ENCODE measurements at places on chromosomes 16 and 17.

- no peak for ATAC-seq
Measured at GRCh38 chr17:31561469-31562375, 170.2 kb downstream of the RAB11FIP4 start.

GRCh38 chr17:39937447-39937846, 9.9 kb downstream of the LRRC3C start:
- ATAC-seq, result no peak

DNA sequence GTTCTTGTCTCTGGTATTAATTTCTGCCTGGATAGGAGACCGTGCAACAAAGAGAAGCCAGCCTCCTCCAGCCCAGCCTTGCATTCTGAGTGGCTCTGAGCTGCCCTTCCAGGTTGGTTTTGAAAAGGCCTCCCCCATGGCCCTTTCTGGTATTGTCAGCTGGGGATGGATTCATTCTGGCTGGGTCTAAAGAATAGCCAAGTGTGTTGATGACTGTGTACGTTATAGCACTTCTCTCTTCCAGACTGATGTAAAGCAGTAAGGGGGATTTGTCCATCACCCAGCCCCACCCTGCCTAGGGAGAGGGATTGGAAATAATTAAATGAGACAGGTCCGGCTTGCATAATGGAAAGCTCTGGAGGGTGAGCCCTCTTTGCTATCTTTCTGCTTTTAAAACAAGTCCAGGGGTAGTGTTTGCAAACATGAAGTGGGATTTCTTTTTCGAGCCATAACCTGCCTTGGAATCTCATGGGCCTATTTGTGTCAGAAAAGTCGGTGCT, 146.4 kb downstream of the MSI2 start:
- no peak for ATAC-seq

DNA sequence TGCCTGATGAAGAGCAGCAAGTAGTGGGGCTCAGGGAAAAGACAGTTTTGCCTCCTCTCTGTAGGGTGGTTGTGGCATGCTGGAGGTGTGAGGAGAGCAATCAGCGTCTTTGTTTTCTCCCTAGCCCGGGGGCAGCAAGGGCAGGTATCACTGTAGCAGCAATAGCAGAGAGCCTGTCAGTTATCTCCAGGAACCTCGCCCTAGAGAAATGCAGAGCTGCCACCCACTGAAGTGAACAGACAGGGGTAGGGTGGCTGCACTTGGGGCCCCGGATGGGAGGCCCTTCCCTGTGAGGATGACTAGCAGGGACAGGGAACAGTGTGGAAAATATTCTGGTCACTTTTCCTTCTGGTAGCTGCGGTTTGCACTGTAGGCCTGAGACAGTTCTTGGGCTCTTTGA, 886.5 kb downstream of the CDH8 start:
- ATAC-seq, result no peak

GRCh38 chr17:19003543-19004420, 782 bp downstream of the FAM83G start:
- ATAC-seq, result peak; percentile 32

DNA sequence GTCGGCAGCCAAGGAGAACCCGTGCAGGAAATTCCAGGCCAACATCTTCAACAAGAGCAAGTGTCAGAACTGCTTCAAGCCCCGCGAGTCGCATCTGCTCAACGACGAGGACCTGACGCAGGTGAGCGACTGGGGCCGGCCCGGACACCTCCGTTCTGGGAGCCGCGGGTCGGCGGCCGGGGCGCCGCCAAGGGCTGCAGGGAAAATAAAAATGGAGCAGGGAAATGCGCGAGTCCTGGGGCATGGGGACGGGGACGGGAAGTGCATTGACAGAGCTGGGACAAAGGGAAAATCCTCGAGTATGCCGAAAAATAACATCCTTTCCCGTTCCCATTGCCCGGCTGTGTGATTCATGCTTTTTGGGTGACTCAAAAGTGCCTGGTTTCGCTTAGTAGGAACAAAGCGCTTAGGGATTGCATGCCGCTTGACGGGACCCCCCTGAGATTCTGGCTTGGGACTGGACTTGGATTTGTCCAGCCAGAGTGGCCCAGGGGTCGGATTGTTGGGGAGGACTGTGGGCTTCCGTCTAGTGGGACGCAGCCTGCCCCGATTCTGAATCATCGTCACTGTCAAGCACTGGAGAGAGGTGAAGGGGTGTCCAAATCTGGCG, 699 bp downstream of the MPRIP start:
- ATAC-seq, result peak; percentile 2

- ATAC-seq, result no peak
Measured at GRCh38 chr17:50234581-50234980, 33.1 kb upstream of the COL1A1 start.

GRCh38 chr16:74169066-74169465, 127.5 kb upstream of the PSMD7 start:
- ATAC-seq, result no peak

GRCh38 chr17:71855010-71855409, 265.8 kb upstream of the SOX9 start:
- ATAC-seq, result no peak

- ATAC-seq, result no peak
Measured at GRCh38 chr16:2857451-2858244, at the start of gene PRSS22. PRSS22 (minus strand) TSS chr16:2858170; CDS start chr16:2858104, 66 bp downstream.

GRCh38 chr16:27712251-27712711, 162.3 kb downstream of the KATNIP start:
- ATAC-seq, result no peak

DNA sequence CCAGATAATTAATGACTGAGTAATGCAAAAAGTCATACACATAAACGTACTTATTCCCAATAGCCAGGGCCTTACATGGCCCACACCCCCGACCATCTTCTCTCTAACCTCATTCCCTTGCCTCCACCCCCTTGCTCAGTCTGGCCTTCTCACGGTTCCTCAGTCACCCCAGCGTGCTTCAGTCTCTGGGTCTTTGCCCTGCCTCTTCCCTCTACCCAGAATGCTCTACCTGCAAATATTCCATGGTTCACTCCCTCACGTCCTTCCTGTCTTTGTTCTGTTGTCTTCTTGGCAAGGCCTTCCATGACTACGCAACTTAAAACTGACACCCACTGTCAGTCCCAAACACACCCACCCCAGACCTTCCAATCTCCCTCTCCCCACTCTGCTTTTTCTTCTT, 468.3 kb downstream of the GRIN2A start:
- no peak for ATAC-seq

DNA sequence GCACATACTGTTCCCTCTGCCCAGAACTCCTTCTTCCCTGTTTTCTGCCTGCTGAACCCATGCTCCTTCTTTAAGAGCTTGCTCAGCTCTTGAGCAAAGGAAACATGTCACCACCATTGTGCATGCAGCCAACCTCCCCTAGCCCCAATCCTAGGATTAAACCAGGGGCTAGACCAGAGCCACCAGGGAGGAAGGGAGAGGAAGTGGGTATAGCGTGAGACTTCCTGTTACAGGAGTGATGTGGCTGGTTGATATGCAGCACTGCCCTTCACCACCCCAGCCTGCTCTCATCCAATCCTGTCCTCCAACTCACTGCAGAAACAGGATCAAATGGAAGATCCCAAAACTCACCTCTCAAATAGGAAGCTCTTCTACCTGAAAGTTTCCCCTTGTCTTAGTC, 67.1 kb upstream of the CDH5 start:
- ATAC-seq, result no peak

DNA sequence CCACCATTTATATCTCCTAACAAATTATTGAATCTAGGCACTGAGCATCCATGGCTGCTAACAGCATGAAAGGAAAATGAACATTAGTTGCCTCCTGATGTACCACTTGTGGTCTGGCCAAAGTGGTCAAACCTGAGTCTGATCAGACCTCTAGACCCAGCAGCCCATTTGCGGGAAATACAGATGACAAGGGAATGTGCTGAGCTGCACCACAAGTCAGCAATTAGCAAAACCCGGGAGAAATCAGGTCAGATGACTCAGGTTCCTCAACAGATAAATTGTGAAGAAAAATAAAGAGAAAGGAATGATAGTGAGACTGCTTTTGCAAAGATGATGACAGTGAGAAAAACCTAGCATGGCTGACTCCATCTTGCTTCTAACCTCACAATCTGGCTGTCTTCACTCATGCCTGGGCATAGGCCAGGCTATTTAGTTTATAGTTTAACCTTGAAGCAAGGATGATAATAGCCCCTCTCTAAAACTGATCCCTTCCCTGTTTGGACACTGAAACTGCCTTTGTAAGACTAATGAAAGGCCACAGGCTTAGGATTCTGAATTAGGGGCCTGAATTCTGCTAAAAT, 142.7 kb upstream of the ASIC2 start:
- no peak for ATAC-seq

- ATAC-seq, result no peak
Measured at GRCh38 chr17:75442168-75443103, 14.0 kb upstream of the TMEM94 start.

DNA sequence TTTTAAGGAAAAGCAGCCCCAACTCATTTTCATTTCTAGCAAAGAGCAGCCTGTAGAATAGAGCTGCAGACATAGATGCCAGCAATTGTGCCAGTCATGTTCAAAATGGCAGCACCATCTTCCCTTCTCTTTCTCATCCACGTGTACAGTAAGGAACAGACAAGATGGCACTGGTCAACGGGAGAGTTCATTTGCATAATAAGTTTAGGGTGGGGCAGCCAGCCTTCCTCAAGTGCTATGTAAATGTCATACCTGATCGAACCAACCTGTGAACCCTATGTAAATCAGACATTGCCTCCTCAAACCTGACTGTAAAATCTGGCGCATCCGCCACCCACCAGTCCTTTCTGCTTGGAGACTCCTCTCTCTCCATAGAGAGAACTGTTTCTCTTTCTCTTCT, 150.0 kb upstream of the CDH13 start:
- ATAC-seq, result no peak

GRCh38 chr16:59148056-59148768, 414.1 kb upstream of the GOT2 start:
- ATAC-seq, result no peak

- no peak for ATAC-seq
Measured at GRCh38 chr16:12094537-12095265, 118.2 kb downstream of the SNX29 start.

- peak; percentile 73 for ATAC-seq
Measured at GRCh38 chr16:2751577-2752034, 832 bp upstream of the SRRM2 start.

GRCh38 chr16:8630255-8630953, 8.9 kb downstream of the METTL22 start:
- no peak for ATAC-seq

- no peak for ATAC-seq
Measured at GRCh38 chr16:50021544-50021943, 3.5 kb upstream of the CNEP1R1 start.

GRCh38 chr16:8937803-8938202, 25.9 kb downstream of the USP7 start:
- ATAC-seq, result no peak

DNA sequence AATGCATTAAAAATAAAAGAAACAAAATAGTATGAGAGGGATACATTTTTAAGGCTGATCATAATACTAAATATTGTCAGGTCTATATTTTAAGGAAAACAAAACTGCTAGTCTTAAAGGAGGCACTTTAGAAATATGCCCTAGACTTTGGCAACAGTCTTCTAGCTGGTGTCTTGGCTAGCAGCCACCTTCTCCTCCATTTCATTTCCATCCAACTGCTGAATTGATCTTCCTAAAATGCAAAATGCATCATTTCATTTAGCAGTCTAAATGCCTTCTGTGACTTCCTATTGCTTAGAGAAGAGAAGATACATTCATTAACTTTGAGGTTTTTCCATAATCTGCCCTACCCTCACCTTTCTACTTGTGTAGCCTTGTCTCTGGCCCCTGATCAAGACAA, 1404.1 kb downstream of the CDH11 start:
- no peak for ATAC-seq

- no peak for ATAC-seq
Measured at GRCh38 chr17:27457731-27458523, 1.7 kb downstream of the KSR1 start.

- no peak for ATAC-seq
Measured at GRCh38 chr17:73257516-73257915, 4.2 kb downstream of the CPSF4L start.

GRCh38 chr17:4978726-4979125, 8.7 kb downstream of the CAMTA2 start:
- ATAC-seq, result no peak

- ATAC-seq, result no peak
Measured at GRCh38 chr16:89257757-89258465, 40.4 kb downstream of the ZNF778 start.

- no peak for ATAC-seq
Measured at GRCh38 chr17:73833775-73834488, 189.7 kb upstream of the SDK2 start.

DNA sequence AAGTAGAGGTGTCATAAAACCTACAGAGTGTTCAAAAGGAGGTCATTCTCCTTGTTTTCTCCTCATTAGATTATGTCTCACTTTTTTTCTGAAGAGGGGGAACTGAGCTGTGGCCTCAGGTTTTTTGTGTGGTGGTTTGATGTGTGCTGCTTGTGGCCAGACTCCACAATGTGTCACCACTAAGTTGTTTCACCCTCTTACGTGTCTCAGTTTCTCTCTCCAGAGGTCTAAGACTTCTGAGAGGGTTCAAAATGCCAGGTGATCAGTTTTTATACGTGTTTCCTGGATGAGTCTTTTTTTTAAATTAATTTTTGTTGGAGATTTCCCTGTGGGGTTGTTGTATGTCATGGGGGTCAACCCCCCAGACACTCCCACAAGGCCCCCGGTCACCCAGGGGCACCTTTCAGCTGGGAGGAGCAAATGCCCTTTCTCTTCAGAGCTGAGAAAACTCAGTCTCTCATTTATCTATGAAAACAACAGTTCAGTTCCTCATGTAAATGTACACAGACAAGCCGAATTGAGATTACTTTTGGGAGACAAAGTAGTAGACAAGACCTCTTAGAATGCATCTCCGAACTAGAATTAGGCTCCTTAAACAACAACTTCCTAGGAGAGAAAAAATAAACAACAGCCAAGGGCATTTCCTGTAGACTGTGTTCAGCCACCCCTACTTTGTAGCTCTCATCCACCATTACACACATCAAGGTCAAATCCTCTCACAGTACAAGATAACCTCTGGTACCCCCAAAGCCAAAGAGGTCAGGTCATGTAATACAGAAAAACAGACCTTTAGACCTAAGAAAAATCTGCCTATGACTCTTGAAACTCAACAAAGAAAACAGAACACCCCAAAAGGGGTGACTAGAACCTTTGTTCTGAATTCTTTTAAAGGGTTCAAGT, 23.9 kb upstream of the TMEM98 start:
- ATAC-seq, result no peak

DNA sequence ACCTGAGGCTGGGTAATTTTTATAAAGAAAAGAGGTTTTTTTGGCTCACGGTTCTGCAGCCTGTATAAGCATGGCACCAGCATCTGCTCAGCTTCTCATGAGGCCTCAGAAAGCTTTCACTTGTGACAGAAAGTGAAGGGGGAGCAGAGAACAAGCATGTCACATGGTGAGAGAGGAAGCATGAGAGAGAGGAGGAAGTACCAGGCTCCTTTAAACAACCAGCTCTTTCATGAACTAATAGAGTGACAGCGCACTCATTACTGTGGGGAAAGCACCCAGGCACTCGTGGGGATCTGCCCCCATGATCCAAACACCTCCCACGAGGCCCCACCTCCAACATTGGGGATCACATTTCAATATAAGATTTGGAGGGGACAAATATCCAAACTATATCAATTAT, 86.8 kb downstream of the USP32 start:
- ATAC-seq, result peak; percentile 90

GRCh38 chr17:67212714-67213417, 32.1 kb downstream of the HELZ start:
- ATAC-seq, result no peak

Measured in stimulated activated memory B cell treated with anti-CD40 and anti-IgM and Interleukin-4, amounts not matched to agents 10 μg/mL and 1 μg/mL and 100 μg/mL, for 72 hours (primary cell).